ENCODE measurements at places on chromosomes 3 and 15.

DNA sequence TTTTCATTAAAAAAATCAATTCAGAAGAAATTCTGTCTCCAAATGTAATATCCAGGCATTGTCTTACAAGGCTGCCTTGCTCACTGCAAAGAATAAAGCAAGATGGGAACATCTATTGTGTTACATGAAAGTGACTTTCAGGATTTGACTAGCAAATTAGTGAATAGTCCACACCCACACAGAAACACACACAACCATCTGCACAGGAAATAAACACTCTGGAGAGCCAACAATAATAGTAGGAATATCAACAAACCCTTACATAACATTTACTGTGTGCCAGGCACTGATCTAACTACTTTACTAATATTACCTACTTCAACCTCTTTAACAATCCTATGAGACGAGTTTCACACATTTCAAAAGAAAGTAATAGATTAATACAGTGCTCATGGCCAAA, 28.9 kb upstream of the ZNF385D start:
- DNase-seq, result no peak

DNA sequence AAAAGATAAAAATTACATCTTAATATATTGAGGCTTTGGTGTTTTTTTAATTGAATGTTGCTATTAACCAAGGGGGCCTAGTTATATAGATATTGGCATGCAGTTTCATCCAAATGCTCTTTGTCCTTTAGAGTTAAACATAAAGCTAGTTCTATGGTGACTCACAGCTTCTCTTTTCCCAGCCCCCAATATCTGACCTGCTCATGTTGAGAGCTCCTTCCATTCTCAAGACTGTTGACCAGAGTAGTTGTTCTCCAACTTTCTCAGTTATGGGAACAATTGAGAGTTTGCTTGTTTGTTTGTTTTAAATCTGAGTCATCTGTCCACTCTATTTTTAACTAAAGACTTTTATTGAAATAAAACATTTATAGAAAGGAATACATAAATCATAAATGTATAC, 15.8 kb upstream of the RARB start:
- no peak for DNase-seq

GRCh38 chr3:128011140-128011539, 41.1 kb upstream of the SEC61A1 start:
- DNase-seq, result no peak

DNA sequence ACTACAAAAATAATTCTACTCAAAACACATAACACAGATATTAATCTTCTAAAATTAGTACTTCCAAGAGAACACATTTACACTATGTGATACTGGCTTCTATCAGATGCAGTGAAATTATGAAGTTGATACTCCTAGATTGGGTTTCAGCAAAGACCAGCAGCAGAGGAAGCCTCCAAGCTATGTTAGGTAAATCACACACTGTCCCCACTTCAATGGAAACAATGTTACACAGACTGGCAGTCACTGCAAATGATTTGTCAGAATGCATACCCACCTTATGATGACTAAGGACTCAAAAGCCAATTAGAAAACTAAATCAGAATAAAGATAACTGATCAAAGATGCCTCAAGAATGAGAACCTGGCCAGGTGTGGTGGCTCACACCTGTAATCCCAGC, 90.1 kb upstream of the MYO5C start:
- no peak for DNase-seq

All from activated gamma-delta T cell treated with Interleukin-2 at 50 U/mL for 16 hours (primary cell).